ENCODE measurements at places on chromosomes 6 and 20. TPM values are rescaled to one million over a fixed set of nuclear protein-coding genes. Genes with fewer than 3 reads are reported as not detected.

- no peak overlapping the region for H3K4me3 ChIP-seq
- H3K27me3 ChIP-seq: no peaks in the 10 kb centered on the region
- peaks cover 4% of the 10 kb centered on the region for H3K36me3 ChIP-seq
- H3K4me1 ChIP-seq: no peaks in the 10 kb centered on the region
- no peak overlapping the region for H3K27ac ChIP-seq
Measured at GRCh38 chr6:163820745-163821458, 406.4 kb downstream of the QKI start.

GRCh38 chr20:44891826-44892225 is 6.3 kb downstream of the YWHAB start:
- no peaks in the 10 kb centered on the region for H3K36me3 ChIP-seq
- no peak overlapping the region for H3K4me3 ChIP-seq
- DNase-seq: no peak
- H3K27me3 ChIP-seq: no peaks in the 10 kb centered on the region
- peaks cover 23% of the 10 kb centered on the region for H3K4me1 ChIP-seq

DNA sequence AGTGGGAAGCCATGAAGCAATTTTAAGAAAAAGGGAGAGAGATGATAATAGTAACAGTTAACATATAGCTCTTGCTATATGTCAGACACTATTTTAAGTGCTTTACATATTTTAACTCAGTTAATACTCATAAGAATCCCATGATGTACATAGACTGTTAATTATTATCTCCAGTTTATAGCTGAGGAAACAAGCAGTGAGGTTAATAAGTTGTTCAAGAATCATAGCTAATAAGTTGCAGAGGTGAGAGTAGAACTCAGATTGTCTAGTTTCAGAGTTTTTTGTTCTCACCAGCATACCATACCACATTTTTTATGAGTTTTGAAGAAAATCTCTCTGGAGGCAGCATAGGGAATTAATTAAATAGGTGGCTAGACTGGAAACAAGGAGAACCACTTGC is 144.6 kb upstream of the MMS22L start:
- DNase-seq: no peak
- no peak overlapping the region for H3K27ac ChIP-seq
- H3K4me1 ChIP-seq: peaks cover 5% of the 10 kb centered on the region

DNA sequence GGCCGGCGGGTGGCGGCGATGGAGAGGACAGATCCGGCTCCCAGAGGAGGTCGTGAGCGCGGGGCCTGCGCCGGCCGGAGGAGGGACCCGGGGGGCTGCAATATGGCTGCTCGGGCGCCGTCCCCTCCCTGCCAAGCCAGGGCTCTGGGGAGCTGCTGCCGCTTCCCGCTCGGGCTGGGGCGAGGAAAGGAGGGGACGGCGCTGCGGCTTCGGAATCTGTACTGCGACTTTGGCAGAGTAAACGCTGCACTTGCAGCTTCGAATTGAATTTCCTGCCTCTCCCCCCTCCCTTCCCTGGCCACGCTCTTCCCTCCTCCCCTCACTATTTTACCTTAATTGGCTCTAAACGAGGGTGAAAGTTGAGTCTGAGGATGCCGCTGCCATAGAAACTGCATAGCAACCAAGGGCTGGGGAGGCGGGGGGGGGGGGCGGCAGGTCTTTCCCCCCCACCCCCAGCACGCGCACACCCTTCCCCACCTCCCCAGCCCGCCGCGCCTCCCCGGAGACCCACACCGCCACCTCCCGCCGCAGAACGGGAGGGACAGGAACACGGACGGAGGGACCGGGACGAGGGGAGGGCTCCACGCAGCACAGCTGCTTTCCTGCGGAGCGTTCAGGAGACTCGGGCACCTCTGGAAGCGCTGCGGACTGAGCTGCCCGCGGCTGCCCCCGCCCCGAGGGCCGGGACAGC is 93.9 kb downstream of the RNASET2 start:
- no peaks in the 10 kb centered on the region for H3K36me3 ChIP-seq
- peak overlapping the region; percentile 90 for H3K4me3 ChIP-seq
- H3K4me1 ChIP-seq: peaks cover 5% of the 10 kb centered on the region

GRCh38 chr6:87754828-87755227 is 52.8 kb upstream of the AKIRIN2 start:
- peaks cover 2% of the 10 kb centered on the region for H3K4me1 ChIP-seq
- peaks cover 2% of the 10 kb centered on the region for H3K27me3 ChIP-seq
- H3K27ac ChIP-seq: no peak overlapping the region
- H3K36me3 ChIP-seq: peaks cover 12% of the 10 kb centered on the region
- no peak for DNase-seq
- H3K4me3 ChIP-seq: no peak overlapping the region

- no peaks in the 10 kb centered on the region for H3K4me1 ChIP-seq
- H3K27me3 ChIP-seq: no peaks in the 10 kb centered on the region
- no peak for DNase-seq
- H3K36me3 ChIP-seq: no peaks in the 10 kb centered on the region
- H3K4me3 ChIP-seq: no peak overlapping the region
Measured at GRCh38 chr6:81801489-81801888, 49.0 kb upstream of the TENT5A start.

GRCh38 chr20:47019121-47019824 is 124.6 kb downstream of the EYA2 start:
- peak overlapping the region; percentile 56 for H3K27ac ChIP-seq
- H3K4me3 ChIP-seq: peak overlapping the region; percentile 7

DNA sequence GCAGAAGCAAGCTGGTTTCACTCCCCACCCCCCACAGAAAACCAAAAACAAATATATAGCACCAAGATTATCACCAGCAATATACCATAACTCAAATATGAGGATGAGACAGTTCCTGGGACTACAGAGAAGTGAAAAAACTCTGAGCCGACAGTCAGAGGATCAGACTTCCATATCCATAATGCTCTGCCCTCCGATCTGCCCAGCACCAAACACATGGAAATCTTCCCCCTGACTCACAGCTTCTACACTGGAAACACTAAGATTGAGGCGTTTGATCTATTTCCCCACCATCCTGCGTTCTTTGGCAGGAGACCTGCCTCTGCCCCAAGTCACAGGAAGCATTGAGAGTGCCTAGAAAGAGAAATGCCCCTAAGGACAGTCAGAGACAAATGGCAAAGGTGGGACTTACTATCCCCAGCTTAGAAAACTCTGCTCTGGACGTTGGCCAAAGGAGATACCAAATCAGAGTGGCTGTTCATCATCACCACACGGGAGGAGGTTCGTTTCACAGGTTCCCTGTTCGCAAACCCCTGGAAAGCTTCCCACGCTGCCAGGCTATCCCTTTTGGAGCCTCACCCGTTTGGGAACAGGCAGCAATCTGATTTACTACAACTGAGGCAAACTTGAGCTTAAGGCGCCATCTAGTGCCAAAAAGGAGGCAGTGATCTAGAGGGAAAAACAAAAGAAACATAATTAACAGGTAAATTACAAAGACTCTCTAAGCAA is 48.7 kb upstream of the SRSF6 start:
- no peaks in the 10 kb centered on the region for H3K36me3 ChIP-seq
- H3K4me3 ChIP-seq: no peak overlapping the region
- no peak overlapping the region for H3K27ac ChIP-seq
- peaks cover 3% of the 10 kb centered on the region for H3K27me3 ChIP-seq
- DNase-seq: peak; percentile 39

Gene MEP1A
- not detected for total RNA-seq
